ENCODE measurements at places on chromosomes 2 and 18.
A peak's percentile ranks its signal among the peaks of the same experiment; 100 is the strongest.

GRCh38 chr2:41900101-41900577, 147.7 kb upstream of the PKDCC start:
- no peak for DNase-seq

DNA sequence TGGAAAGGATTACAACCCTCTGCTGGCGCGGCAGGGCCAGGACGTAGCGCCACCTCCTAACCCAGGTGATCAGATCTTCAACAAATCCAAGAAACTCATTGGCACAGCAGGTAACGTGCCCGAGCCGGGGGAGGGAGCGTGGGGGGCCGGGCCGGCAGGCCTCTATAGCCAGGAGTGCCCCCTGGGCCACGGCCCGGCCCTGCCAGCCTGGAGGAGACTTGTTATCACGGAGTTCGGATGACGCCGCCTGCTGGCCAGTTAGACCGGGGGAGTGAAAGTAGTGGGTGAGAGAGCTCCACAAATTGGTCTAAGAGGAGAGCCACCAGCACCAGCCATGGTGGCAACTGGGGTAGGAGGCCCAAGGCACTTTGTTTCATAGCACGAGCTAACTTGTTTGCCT, 8.6 kb upstream of the TMEM214 start:
- no peak for DNase-seq

DNA sequence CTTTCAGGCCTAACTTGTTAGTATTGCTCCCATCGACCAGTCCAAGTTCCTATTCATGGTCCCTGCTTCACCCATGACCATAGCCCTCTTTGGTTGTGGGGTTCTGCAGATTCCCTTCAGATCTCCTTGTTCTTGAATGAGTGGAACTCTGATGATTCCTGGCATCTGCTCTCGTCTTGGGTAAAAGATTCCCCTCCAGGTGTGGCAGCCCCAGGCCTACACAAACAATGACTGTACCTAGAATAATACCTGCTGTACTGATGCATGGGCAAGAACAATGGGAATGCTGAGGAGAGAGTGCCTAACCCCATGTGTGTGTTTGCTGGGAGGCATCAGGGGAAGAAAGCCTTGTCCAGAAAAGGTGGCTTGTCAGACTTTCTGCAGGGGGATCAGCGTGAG, 39.2 kb upstream of the MRPL19 start:
- no peak for DNase-seq

- no peak for DNase-seq
Observed at GRCh38 chr2:149001496-149001895, 37.0 kb upstream of the LYPD6B start.

DNA sequence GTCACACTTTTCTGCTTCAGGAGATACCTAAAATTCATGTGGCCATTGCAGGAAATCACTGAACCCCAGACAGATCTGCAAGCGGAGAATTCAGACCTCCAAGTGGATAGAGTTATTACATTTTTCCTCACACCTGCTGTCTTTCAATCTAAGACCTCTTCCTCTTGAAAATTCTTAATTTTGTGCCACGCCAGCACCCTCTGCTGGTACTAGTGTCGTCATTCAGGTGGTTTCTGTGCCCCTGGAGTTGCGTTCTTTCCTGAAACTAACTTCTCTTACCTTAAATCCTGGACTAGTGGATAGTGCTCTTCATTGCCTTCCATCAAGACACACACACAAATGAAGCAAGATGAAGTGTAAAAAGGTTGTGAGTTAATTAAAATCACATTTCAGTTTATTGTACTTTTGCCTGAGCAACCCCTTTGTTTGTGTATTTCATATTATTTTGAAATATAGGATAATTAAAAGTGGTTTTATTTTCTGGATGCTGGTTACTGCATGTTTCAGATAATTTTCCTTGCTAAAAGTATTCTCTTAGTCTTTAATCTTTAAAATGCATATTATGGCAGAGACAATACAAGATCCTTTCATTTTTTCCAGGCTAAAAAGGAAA, 1.6 kb upstream of the DNER start:
- no peak for DNase-seq

- DNase-seq: peak; percentile 36
Observed at GRCh38 chr2:226354434-226354833, 445.2 kb downstream of the IRS1 start.
